ENCODE measurements at places on chromosomes 6 and 20. TPM values are rescaled to one million over a fixed set of nuclear protein-coding genes. Genes with fewer than 3 reads are reported as not detected.

Gene KIF6
- total RNA-seq: not detected

Gene HLA-DQB2
- not detected for total RNA-seq

Gene MAP3K5
- total RNA-seq: 14.2 TPM

Gene CRISP3
- total RNA-seq: not detected

Gene TSHZ2
- not detected for total RNA-seq

Gene BNIP5
- total RNA-seq: not detected

Gene OVOL2
- not detected for total RNA-seq

Gene RAMACL
- total RNA-seq: not detected

Gene MUC21
- not detected for total RNA-seq

Measured in myocyte (in vitro differentiated cells).